ENCODE measurements at places on chromosomes 16 and 17.
A peak's percentile ranks its signal among the peaks of the same experiment; 100 is the strongest.

DNA sequence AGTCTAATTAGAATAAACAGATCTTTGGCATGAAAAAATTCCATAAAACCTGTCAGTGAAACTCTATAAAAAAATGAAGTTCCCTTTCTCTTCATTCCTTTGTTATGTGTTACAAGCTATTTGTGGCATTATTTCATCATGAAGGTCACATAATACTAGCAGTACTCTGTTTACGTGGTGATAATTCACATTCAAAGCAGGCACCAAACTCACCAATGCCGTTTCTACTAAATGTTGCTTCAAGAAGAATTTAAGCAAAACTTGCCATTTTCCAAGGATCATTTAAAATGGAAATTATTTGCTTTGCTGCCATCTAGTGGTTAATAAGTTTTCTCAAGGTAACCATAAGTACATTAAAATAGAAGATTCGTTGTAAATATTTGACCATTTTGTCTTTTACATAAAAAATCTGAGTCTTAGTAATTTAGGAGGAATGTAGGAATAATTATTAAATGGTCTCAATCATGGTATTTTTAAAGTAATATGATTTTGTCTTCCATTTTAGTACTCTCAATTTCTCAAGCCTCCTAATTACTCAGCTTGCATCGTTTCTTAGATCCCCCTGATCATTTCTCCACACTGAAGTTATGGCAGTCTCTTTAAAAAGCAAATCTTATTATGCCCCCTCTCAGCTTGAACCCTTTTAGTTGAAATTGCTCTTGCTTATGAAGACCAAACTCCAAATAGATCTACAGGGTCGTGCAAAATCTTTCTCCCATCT lies 80.8 kb downstream of the OMG start:
- H3K4me1 ChIP-seq = no peaks in the 10 kb centered on the region
- H3K4me3 ChIP-seq = no peak overlapping the region
- no peaks in the 10 kb centered on the region for H3K27me3 ChIP-seq
- H3K27ac ChIP-seq = no peak overlapping the region

- no peaks in the 10 kb centered on the region for H3K27me3 ChIP-seq
- peaks cover 14% of the 10 kb centered on the region for H3K4me1 ChIP-seq
- H3K4me3 ChIP-seq = no peak overlapping the region
- peaks cover 2% of the 10 kb centered on the region for H3K36me3 ChIP-seq
- DNase-seq = peak; percentile 99
Measured at GRCh38 chr17:8185582-8186445, 4.2 kb downstream of the BORCS6 start.

- H3K27ac ChIP-seq = no peak overlapping the region
- no peaks in the 10 kb centered on the region for H3K4me1 ChIP-seq
- H3K36me3 ChIP-seq = no peaks in the 10 kb centered on the region
- DNase-seq = no peak
Measured at GRCh38 chr16:63980763-63981162, 1141.1 kb downstream of the CDH11 start.

- peaks cover 81% of the 10 kb centered on the region for H3K36me3 ChIP-seq
- H3K27me3 ChIP-seq = no peaks in the 10 kb centered on the region
- H3K4me1 ChIP-seq = peaks cover 11% of the 10 kb centered on the region
- H3K27ac ChIP-seq = no peak overlapping the region
- DNase-seq = no peak
Measured at GRCh38 chr17:8253801-8254200, 4.7 kb downstream of the PFAS start.

DNA sequence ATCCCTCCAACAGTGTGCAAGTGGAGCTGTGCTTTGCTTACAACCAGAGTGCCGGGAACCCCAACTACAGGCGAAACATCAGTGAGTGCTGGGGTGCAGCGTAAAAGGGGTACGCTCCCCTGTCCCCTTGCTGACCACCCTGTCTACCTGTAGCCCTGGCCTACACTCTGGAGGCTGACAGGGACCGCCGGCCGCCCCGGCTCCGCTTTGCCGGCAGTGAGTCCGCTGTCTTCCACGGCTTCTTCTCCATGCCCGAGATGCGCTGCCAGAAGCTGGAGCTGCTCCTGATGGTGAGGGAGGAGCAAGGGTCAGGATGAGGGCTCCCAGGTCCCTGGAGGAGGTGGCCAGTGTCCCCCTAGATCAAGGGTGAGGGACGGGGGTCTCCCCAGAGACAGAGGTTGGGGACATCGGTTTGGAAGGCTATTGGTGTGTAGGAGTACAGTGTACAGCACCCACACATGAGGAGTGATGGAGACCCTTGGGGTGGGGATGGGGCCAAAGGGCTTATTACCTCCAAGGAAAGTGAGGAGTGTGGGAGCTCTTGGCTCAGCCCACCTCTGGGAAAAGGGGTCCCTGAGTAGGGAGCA lies 19.6 kb upstream of the PDK2 start:
- no peaks in the 10 kb centered on the region for H3K27me3 ChIP-seq
- H3K4me1 ChIP-seq = no peaks in the 10 kb centered on the region
- DNase-seq = no peak

- H3K36me3 ChIP-seq = no peaks in the 10 kb centered on the region
- peaks cover 5% of the 10 kb centered on the region for H3K4me1 ChIP-seq
- H3K27me3 ChIP-seq = no peaks in the 10 kb centered on the region
- no peak overlapping the region for H3K27ac ChIP-seq
Measured at GRCh38 chr16:14036889-14037288, 34.2 kb upstream of the MRTFB start.

DNA sequence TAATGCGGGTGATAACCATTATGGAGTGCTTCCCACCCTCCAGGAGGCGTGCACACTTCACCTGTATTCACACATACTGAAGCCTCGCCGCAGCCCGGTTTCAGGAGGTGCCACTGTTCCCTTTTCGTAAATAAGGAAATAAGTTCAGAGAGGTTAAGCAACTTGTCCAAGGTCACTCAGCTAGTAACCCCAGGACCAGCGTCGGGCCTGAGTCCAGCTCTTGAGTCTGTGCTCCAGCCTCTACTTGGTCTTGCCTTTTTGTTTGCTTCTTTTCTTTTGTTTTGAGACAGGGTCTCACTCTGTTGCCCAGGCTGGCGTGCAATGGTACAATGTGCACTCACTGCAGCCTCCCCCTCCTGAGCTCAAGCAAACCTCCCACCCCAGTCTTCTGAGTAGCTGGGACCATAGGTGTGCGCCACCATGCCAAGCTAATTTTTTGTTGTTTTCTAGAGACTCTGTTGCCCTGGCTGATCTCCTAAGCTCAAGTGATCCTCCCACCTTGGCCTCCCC lies 63.5 kb upstream of the CIBAR2 start:
- H3K27ac ChIP-seq = no peak overlapping the region
- peaks cover 3% of the 10 kb centered on the region for H3K4me1 ChIP-seq
- DNase-seq = no peak
- H3K4me3 ChIP-seq = no peak overlapping the region
- H3K36me3 ChIP-seq = no peaks in the 10 kb centered on the region
- H3K27me3 ChIP-seq = peaks cover 77% of the 10 kb centered on the region

DNA sequence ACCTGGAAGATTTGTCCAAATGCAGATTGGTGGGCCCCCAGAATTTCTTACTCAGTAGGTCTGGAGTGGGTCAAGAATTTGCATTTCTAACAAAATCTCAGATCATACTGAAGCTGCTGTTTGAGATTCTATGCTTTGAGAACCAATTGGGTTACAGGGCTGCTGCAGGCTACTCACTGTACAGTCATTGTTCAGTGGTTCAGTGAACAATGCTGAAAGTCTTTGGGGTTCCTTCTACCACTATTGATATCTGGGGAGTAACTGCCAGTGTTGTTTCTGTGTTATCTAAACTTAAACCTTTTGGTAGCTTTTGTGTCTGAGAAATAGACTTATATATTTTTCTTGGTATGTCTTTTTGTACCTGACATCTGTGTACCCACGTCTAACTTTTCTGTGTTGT lies 187.5 kb downstream of the TANC2 start:
- no peaks in the 10 kb centered on the region for H3K36me3 ChIP-seq
- no peak for DNase-seq
- H3K4me3 ChIP-seq = no peak overlapping the region
- H3K27me3 ChIP-seq = no peaks in the 10 kb centered on the region
- H3K4me1 ChIP-seq = peaks cover 10% of the 10 kb centered on the region
- no peak overlapping the region for H3K27ac ChIP-seq

DNA sequence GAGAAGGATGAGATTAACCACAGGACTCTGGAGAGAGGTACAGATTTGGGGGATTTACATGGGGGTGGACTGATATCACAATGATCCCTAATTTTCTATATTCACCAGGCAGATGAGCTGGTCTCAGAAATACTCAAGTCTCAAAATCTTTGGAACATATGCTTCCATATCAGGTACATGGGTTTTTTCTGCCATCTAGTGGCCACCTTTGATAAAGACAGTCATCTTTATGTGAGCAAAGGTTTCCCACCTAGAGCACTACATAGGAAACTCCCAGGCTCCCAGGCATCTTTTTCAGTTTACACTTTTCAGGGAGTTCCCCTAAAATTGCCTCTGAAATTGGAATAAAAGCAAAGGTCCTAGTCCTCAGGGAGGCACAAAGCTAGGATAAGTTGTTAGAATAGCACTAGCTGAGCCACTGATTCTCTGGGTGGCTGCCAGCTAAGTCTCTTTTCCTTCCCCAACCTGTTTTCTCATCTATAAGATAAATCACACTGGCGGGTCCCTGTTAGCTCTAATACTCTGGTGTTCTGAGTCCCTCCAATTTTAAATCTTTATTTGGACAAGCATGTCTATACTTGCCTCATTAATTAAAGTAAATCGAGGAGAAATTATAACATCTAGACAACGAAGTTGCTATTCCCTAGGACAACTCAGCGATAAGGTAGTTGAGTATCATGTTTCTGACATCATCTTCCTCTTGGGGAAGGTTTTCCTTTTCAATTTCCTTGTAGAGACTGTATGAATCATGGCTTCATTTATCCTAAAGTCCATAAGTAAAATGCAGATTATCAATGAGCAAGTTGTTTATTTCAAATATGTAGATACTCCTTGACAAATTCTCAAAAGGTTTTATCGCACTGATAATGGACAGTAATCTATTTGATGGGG lies 19.0 kb upstream of the MON1B start:
- H3K27ac ChIP-seq = no peak overlapping the region
- no peaks in the 10 kb centered on the region for H3K36me3 ChIP-seq
- no peaks in the 10 kb centered on the region for H3K4me1 ChIP-seq
- H3K4me3 ChIP-seq = no peak overlapping the region

- no peak overlapping the region for H3K4me3 ChIP-seq
- no peaks in the 10 kb centered on the region for H3K4me1 ChIP-seq
- H3K36me3 ChIP-seq = no peaks in the 10 kb centered on the region
- no peak for DNase-seq
- H3K27me3 ChIP-seq = no peaks in the 10 kb centered on the region
Measured at GRCh38 chr16:72221630-72222024, 49.7 kb upstream of the PMFBP1 start.

GRCh38 chr17:73516431-73516830 lies 127.8 kb downstream of the SDK2 start:
- no peaks in the 10 kb centered on the region for H3K4me1 ChIP-seq
- H3K4me3 ChIP-seq = no peak overlapping the region
- H3K36me3 ChIP-seq = no peaks in the 10 kb centered on the region
- DNase-seq = no peak

GRCh38 chr17:82519971-82520903 lies 705 bp downstream of the FOXK2 start:
- H3K4me3 ChIP-seq = peak overlapping the region; percentile 86
- H3K27me3 ChIP-seq = no peaks in the 10 kb centered on the region
- peaks cover 36% of the 10 kb centered on the region for H3K4me1 ChIP-seq
- peaks cover 35% of the 10 kb centered on the region for H3K36me3 ChIP-seq

- H3K27me3 ChIP-seq = peaks cover 10% of the 10 kb centered on the region
- peaks cover 6% of the 10 kb centered on the region for H3K4me1 ChIP-seq
- DNase-seq = no peak
- no peaks in the 10 kb centered on the region for H3K36me3 ChIP-seq
Measured at GRCh38 chr17:74584292-74585060, 7.6 kb downstream of the CD300LD start.

GRCh38 chr16:12310286-12310685 lies 333.8 kb downstream of the SNX29 start:
- H3K4me1 ChIP-seq = peaks cover 2% of the 10 kb centered on the region
- DNase-seq = no peak
- H3K4me3 ChIP-seq = no peak overlapping the region
- no peaks in the 10 kb centered on the region for H3K27me3 ChIP-seq
- H3K27ac ChIP-seq = no peak overlapping the region
- no peaks in the 10 kb centered on the region for H3K36me3 ChIP-seq

DNA sequence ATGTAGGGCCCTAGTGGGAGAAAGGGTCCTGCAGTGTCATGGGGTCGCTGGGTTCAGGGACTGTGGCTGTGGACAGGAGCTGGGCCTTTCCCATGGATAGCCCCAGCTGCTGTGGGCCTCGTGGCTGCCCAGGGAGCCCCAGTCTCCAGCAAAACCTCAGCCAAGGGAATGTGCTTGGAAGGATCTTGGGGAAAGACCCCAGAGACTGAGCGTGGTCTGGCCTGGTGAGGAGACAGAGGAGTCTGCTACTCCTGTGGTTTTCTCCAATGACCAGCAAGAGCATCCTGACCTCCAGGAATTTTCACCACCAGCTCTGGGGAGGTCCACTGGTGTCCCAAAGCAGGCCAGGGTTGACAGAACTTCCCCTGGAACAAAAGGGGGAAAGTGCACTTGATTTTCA lies 42.3 kb downstream of the RNF112 start:
- H3K4me1 ChIP-seq = peaks cover 5% of the 10 kb centered on the region
- H3K27me3 ChIP-seq = peaks cover 13% of the 10 kb centered on the region
- DNase-seq = no peak
- H3K4me3 ChIP-seq = no peak overlapping the region

GRCh38 chr17:18093616-18094408 lies 6.1 kb downstream of the DRG2 start:
- no peaks in the 10 kb centered on the region for H3K27me3 ChIP-seq
- no peak for DNase-seq
- H3K27ac ChIP-seq = peak overlapping the region; percentile 23
- peaks cover 21% of the 10 kb centered on the region for H3K4me1 ChIP-seq
- peaks cover 89% of the 10 kb centered on the region for H3K36me3 ChIP-seq

Data from activated T-cell treated with anti-CD3 and anti-CD28 coated beads, Interleukin-2, amount 50 U/mL, for 24 hours (primary cell).